Progenitor cell of endocrine pancreas (in vitro differentiated cells): ENCODE measurements at places on chromosomes 2 and 18. TPM values are rescaled to one million over a fixed set of nuclear protein-coding genes. Genes with fewer than 3 reads are reported as not detected.
A peak's percentile ranks its signal among the peaks of the same experiment; 100 is the strongest.

- H3K36me3 ChIP-seq, result no peaks in the 10 kb centered on the region
- H3K4me3 ChIP-seq, result no peak overlapping the region
- no peaks in the 10 kb centered on the region for H3K27me3 ChIP-seq
- no peak for DNase-seq
- H3K27ac ChIP-seq, result no peak overlapping the region
These were observed 278.3 kb downstream of the RBM43 start for GRCh38 chr2:150983314-150983897.

- H3K36me3 ChIP-seq, result peaks cover 35% of the 10 kb centered on the region
- no peak overlapping the region for H3K4me3 ChIP-seq
- H3K4me1 ChIP-seq, result peaks cover 7% of the 10 kb centered on the region
- no peaks in the 10 kb centered on the region for H3K27me3 ChIP-seq
These were observed 34.0 kb downstream of the KANSL3 start for GRCh38 chr2:96604104-96604503.

DNA sequence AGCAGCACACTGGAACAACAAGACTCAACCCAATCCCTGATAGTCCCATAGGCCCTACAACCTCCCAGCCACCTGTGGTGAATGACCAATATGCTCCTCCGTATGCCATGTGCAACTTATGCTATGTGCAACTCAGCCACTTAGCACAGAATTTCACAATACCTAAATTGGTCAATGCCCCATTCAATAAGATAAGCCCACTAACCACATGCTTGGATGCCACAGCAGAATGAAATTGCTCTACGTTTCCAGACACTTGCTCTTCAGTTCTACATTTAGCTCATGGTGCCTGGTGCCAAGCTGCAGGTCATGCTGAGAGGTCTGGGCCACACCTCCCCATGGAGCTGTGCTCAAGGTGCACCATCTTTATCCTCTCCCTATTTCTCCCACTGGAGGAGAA is 159.8 kb downstream of the EN1 start:
- no peak overlapping the region for H3K4me3 ChIP-seq
- no peak for DNase-seq
- no peak overlapping the region for H3K27ac ChIP-seq
- peaks cover 6% of the 10 kb centered on the region for H3K27me3 ChIP-seq

GRCh38 chr2:232931636-232932035 is 61.6 kb downstream of the SNORC start:
- no peak overlapping the region for H3K4me3 ChIP-seq
- no peaks in the 10 kb centered on the region for H3K36me3 ChIP-seq
- peaks cover 52% of the 10 kb centered on the region for H3K27me3 ChIP-seq
- H3K27ac ChIP-seq, result no peak overlapping the region

- no peak for DNase-seq
- no peak overlapping the region for H3K27ac ChIP-seq
- H3K27me3 ChIP-seq, result no peaks in the 10 kb centered on the region
- H3K4me3 ChIP-seq, result no peak overlapping the region
- H3K36me3 ChIP-seq, result peaks cover 4% of the 10 kb centered on the region
These were observed 17.5 kb downstream of the UXS1 start for GRCh38 chr2:106176446-106177099.

The CERS6 gene
- 32.5 and 34.0 TPM in 2 replicates for total RNA-seq

DNA sequence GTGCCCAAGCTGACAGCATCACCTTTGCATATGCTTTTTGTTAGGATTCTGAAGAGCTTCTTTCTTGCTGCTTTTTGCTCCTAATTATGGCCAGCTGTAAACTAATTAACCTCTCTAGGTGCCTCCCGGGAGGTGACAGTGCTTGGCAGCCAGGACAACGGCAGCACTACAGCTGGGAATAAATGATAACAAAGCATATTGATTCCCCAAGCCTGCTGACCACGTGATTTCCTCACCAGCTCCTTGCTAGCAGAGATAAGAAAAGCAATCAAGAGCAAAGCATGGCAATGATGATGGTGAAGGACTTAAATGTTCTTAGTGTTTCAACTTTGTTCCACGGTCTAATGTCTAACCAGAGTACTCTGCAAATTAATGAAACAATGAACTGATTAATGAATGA is 1074.4 kb upstream of the GYPC start:
- peaks cover 16% of the 10 kb centered on the region for H3K4me1 ChIP-seq
- DNase-seq, result peak; percentile 10
- peak overlapping the region; percentile 24 for H3K27ac ChIP-seq
- peak overlapping the region; percentile 27 for H3K4me3 ChIP-seq

DNA sequence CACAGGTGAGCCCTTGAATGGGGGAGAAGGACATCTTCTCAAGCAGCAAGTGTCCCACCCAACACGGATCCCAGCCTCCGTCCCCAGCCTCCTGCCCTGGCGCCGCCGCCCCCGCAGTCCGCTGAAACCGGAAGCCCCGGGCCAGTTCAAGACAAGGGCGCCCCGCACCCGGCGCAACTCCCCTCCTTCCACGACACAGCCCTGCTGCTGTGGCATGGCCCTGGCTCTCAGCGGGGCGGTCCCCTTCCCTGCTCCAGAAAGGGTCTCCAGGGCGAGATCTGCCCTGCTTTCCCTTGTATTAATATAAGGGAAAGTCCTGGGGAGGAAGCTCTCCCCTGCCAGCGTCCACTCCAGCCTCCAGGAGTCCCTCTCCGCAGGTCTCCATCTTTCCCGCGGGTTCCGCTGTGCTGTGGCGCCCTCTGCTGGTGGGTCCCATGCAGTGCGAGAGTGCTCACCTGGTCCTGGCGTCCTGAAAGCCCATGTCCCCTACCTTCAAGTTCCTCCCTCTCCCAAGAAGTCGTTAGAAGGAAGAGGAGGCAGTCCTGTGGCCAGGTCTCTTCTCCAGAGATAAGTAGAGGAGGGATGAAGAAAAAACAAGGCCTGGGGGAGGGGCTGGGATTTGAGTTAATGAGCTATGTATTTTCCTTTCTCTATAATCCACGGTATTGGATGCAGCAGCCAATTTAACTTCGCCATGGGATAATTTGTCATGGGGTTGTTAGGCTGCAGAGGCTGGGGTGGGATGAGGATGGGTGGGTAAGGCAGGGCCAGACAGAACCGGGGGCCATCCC is 176.0 kb downstream of the SMAD2 start:
- H3K4me3 ChIP-seq, result peak overlapping the region; percentile 49
- no peak overlapping the region for H3K27ac ChIP-seq
- no peaks in the 10 kb centered on the region for H3K4me1 ChIP-seq
- peak; percentile 78 for DNase-seq

DNA sequence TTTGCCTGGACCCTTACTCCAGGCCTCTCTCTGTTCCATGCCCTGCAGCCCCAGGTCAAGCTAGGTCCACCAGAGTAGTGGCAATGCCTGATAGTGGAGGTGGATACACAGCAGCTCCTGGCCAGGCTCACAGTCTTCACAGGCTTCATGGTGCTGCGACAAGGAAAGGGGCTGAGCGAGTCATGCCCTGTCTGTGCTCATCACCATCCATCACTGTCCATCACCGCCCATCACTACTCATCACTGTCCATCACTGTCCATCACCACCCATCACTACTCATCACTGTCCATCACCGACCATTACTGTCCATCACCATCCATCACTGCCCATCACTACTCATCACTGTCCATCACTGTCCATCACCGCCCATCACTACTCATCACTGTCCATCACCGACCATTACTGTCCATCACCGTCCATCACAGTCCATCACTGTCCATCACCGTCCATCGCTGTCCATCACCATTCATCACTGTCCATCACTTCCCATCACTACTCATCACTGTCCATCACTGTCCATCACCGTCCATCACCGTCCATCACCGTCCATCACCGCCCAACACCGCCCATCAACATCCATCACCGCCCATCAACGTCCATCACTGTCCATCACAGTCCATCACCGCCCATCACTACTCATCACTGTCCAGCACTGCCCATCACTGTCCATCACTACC is 57.1 kb upstream of the OTOS start:
- no peak overlapping the region for H3K27ac ChIP-seq
- peaks cover 10% of the 10 kb centered on the region for H3K27me3 ChIP-seq
- H3K36me3 ChIP-seq, result no peaks in the 10 kb centered on the region
- no peak for DNase-seq
- no peak overlapping the region for H3K4me3 ChIP-seq

- peaks cover 1% of the 10 kb centered on the region for H3K4me1 ChIP-seq
- H3K27me3 ChIP-seq, result no peaks in the 10 kb centered on the region
- no peak overlapping the region for H3K4me3 ChIP-seq
- no peaks in the 10 kb centered on the region for H3K36me3 ChIP-seq
- H3K27ac ChIP-seq, result no peak overlapping the region
- DNase-seq, result no peak
These were observed 930.0 kb upstream of the FSHR start for GRCh38 chr2:50084086-50084843.

DNA sequence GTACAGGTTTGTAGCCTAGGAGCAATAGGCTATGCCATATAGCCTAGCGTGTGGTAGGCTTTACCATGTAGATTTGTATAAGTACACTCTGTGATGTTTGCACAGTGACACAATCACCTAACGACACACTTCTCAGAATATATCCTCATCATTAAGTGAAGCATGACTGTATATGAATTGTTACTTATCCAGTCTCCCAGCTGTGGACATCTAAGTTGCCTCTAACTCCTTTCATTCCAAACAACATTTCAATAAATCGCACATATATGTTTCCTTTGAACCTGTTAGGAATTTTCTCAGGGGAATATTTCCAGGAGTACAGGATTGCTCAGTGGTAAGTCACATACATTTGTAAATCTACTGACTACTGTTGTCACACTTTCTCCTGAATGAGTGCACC is 90.0 kb downstream of the ARHGAP15 start:
- H3K4me3 ChIP-seq, result no peak overlapping the region
- H3K27ac ChIP-seq, result no peak overlapping the region
- H3K4me1 ChIP-seq, result peaks cover 4% of the 10 kb centered on the region

DNA sequence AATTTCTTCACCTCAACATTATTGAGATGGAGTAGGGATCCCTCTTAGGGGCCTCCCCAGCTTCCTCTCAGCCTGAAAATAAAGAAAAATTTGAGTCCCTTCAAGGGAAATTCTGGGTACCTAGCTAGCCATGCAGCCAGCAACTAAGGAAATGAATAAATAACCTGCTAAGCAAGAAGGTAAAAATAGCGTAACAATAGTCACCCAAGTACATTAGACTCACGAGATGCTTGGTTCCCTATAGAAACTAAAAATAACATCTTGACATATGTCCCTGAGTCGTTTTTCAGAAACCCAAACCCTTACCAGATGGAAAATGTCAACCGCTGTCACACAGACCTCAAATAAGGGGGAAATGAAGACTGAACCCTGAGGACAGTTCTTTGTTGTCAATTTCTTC is 51.9 kb downstream of the CACNB4 start:
- no peak overlapping the region for H3K27ac ChIP-seq
- no peak overlapping the region for H3K4me3 ChIP-seq
- DNase-seq, result no peak
- peaks cover 3% of the 10 kb centered on the region for H3K27me3 ChIP-seq
- H3K36me3 ChIP-seq, result no peaks in the 10 kb centered on the region

GRCh38 chr2:143354050-143354750 is 225.0 kb downstream of the ARHGAP15 start:
- H3K27ac ChIP-seq, result no peak overlapping the region
- no peak for DNase-seq
- H3K36me3 ChIP-seq, result no peaks in the 10 kb centered on the region
- no peaks in the 10 kb centered on the region for H3K27me3 ChIP-seq
- H3K4me3 ChIP-seq, result no peak overlapping the region

The AMER3 gene
- 6.4 and 7.0 TPM in 2 replicates for total RNA-seq

DNA sequence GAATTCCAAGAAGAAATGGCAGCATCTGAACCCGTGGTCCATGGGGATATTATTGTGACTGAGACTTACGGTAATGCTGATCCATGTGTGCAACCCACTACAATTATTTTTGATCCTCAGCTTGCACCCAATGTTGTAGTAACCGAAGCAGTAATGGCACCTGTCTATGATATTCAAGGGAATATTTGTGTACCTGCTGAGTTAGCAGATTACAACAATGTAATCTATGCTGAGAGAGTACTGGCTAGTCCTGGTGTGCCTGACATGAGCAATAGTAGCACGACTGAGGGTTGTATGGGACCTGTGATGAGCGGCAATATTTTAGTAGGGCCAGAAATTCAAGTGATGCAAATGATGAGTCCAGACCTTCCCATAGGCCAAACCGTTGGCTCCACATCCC is 34.4 kb upstream of the DSG3 start:
- DNase-seq, result no peak
- H3K27ac ChIP-seq, result no peak overlapping the region
- H3K4me3 ChIP-seq, result no peak overlapping the region
- H3K36me3 ChIP-seq, result no peaks in the 10 kb centered on the region

GRCh38 chr18:10240973-10241372 is 213.5 kb upstream of the APCDD1 start:
- peaks cover 13% of the 10 kb centered on the region for H3K4me1 ChIP-seq
- peaks cover 32% of the 10 kb centered on the region for H3K27me3 ChIP-seq
- DNase-seq, result no peak

The UPP2 gene
- total RNA-seq, result not detected in 2 replicates

The PARD3B gene
- 29.7 and 34.4 TPM in 2 replicates for total RNA-seq

The NEU4 gene
- total RNA-seq, result 1.3 and 1.4 TPM in 2 replicates

DNA sequence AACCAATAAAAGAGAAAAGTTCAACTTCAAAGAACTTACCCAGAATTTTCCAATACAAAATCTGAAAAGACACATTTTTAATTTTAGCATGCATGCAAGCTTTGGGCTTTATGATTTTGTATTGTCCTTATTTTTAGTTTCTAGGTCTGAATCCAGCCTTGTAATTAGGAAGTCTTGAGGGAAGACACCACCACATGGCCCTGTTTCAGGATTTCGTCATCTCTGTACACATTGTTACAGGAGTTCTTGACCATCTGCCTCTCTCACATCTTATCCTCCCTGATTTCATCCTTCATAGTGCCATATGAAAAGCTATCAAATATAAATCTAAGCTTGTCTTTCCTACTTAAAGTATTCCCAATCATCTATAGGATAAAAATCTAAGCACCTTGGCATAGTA is 176.1 kb downstream of the TXNL1 start:
- no peaks in the 10 kb centered on the region for H3K27me3 ChIP-seq
- H3K27ac ChIP-seq, result no peak overlapping the region
- no peak for DNase-seq

DNA sequence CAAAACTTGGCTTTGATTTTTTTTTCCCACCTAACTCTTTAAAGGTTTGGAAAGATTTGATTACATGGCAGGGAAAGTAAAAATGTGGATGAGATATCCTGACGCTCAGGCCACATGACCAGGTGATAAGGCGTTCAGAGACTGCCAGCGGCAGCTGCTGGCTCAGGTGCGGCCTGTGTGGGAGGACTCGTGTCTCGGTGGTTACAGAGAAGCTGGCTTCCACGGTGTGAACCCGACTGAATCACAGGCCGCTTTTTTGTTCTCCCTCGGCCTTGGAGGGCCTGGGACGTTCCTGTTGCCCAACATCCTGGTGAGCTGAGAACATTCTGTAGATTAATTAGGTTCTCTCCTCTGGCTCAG is 124.2 kb upstream of the ZNF516 start:
- no peaks in the 10 kb centered on the region for H3K27me3 ChIP-seq
- DNase-seq, result no peak
- peak overlapping the region; percentile 97 for H3K27ac ChIP-seq
- H3K4me3 ChIP-seq, result peak overlapping the region; percentile 68
- no peaks in the 10 kb centered on the region for H3K36me3 ChIP-seq

DNA sequence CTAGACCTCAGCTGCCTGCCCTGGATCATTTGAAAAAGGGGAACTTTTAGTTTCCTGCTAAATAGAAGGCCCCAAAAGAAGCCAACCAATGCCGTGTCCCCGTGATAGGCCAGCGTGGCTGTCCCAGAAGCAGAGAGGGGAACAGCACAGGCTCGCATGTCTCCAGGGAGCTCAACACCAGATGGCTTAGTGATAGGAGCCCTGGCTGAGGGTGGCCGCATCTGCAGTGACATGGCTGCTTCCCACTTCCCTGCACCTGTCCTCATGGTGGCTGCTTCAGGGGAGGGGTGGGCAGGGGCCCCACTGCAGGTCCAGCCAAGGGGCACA is 79.6 kb downstream of the MBP start:
- no peaks in the 10 kb centered on the region for H3K27me3 ChIP-seq
- no peak overlapping the region for H3K4me3 ChIP-seq
- peaks cover 33% of the 10 kb centered on the region for H3K4me1 ChIP-seq
- H3K36me3 ChIP-seq, result peaks cover 8% of the 10 kb centered on the region
